ENCODE measurements at places on chromosomes 4 and X.
A peak's percentile ranks its signal among the peaks of the same experiment; 100 is the strongest.

- no peak for DNase-seq
Measured at GRCh38 chr4:96753216-96753615, 913.3 kb downstream of the PDHA2 start.

- DNase-seq: no peak
Measured at GRCh38 chr4:15929540-15929939, 9.0 kb downstream of the FGFBP1 start.

- no peak for DNase-seq
Measured at GRCh38 chr4:14835708-14836425, 166.4 kb upstream of the CPEB2 start.

GRCh38 chr4:8292478-8293107 is 23.0 kb downstream of the HTRA3 start:
- peak; percentile 14 for DNase-seq

DNA sequence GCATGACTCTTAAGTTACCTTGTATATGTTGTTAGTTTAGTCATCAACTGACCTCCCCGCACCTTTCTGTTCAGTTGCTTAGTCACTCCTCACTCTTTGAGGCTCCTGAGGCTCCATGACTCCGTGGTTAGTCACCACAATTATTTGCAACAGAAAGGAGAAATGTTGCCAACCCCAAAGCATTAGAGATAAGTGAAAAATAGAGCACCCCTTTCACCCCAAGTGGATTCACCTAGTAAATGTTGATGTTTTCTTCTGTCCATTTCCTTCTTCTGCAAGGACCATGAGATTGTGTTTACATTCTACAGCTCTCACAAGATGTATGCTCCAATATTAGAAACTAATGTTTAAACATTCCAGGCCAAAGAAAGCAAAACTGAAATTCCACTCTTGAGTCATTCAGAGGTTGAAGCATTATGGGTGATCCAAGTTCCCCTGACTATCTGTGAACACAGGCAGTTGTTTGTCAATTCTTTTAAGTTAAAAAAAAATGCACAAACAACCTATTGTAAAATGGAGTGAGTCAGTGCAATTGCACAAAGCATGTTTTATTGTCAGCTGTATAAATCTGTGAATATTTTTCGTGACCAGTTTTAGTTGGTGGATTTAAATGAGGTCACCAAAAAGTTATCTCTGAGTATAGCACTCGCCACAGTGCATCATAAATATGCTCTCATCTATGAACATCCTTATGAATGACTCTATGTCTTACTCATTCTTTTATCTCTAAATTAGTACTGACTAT is 552.4 kb upstream of the MAGEB2 start:
- DNase-seq: no peak

- DNase-seq: no peak
Measured at GRCh38 chrX:37378830-37379229, 29.7 kb downstream of the PRRG1 start.

- DNase-seq: no peak
Measured at GRCh38 chr4:182604161-182604622, 313.0 kb downstream of the DCTD start.

Measured in lower lobe of right lung (tissue), 2 donors.